Activated CD4-positive, alpha-beta T cell treated with anti-CD3 and anti-CD28 coated beads, Interleukin-2, amount 10 ng/mL, durations not matched to agents 7 days and 5 days (primary cell): ENCODE measurements at places on chromosomes 6 and 20. TPM values are rescaled to one million over a fixed set of nuclear protein-coding genes. Genes with fewer than 3 reads are reported as not detected.

- no peak for DNase-seq
These were observed 82.6 kb downstream of the KIF16B start for GRCh38 chr20:16490696-16491095.

Gene CLPSL2
- not detected for total RNA-seq

DNA sequence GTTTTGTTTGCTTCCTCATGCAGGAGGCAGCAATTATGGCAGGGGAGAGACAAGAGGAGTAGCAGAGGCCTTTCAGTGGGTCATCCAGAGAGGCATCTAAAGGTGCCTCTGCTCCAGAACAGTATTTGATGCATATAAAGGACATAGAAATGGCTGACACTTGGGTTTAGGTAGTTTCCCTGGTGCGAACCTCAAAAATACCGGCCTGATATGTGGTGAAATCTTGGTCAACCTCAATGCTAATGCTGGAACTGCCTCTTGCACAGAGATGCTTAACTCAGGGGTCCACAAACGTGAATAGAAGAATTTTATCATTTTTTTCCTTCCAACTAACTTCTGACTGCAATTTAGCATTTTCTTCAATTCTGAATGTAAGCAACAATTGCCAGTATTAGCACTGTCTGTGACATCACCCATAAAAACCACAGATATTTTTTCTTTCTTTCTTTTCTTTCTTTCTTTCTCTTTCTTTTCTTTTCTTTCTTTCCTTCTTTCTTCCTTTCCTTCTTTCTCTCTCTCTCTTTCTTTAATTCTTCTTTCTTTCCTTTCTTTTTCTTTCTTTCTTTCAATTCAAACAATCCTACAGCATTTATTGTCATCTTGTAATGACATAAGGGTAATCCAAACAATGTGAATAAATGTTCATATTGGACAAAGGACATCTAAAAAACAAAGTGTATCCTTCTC lies 180.0 kb upstream of the UST start:
- no peak for DNase-seq

Gene CAGE1
- 0.12 TPM for total RNA-seq
